ENCODE measurements at places on chromosomes 3 and 15.

DNA sequence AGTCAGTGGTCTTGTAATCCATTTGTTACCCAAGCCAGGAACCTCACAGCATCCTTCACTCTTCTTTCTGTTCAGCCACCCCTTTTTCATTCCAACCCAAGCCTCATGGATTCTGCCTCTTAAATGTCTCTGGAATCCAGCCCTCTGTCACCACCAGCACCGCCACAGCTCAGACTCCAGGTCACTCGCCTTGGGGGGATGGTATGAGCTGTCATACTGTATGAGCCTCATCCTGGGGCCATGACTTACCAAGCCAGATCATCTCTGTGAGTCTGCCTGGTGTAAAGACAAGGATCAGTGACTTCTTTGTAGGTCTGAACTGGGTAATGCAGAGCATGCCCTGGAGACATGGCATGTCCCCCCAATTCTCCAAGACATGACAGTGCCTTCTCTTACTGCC is 79.6 kb downstream of the PGPEP1L start:
- DNase-seq = no peak

GRCh38 chr15:40272485-40273056 is 10.3 kb downstream of the ANKRD63 start:
- no peak for DNase-seq

- DNase-seq = no peak
Observed at GRCh38 chr3:39146083-39146501, 7.3 kb downstream of the CSRNP1 start.

GRCh38 chr15:58605931-58606530 is 143.5 kb downstream of the ADAM10 start:
- DNase-seq = no peak

GRCh38 chr3:114595522-114596028 is 301.7 kb downstream of the TIGIT start:
- DNase-seq = no peak

DNA sequence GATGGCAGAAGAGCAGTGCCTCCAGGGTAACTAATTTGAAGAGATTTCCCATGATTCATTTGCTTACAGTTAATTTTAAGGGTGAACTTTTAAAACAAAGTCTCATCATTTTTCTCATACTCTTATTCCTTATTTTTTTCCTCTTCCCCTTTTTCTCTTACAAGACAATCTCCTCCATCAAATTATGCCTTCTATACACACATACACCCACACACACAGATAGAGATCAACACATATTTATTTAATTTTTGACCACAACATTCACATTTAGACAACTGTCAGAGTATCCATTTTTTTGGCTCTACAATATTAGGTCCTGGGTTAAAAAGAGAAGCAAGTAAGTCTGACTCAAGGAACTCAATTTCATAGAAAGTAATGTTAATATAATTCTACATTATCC is 37.6 kb downstream of the AAGAB start:
- no peak for DNase-seq

DNA sequence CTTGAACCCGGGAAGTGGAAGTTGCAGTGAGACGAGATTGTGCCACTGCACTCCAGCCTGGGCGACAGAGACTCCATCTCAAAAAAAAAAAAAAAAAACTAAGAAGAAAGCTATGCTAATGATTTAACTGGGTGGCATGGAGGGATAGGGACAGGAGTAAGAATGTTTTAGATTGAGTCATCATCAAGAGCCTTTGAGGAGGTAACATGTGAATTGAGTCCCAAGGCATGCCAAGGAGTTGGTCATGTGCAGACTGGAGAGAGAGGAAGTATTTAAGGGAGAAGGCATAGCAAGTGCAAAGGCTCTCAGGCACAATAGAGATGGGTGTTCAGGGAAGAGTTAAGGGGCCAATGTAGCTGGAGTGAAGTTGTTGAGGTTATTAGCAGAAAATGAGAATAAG is 9.1 kb downstream of the BNC1 start:
- no peak for DNase-seq

DNA sequence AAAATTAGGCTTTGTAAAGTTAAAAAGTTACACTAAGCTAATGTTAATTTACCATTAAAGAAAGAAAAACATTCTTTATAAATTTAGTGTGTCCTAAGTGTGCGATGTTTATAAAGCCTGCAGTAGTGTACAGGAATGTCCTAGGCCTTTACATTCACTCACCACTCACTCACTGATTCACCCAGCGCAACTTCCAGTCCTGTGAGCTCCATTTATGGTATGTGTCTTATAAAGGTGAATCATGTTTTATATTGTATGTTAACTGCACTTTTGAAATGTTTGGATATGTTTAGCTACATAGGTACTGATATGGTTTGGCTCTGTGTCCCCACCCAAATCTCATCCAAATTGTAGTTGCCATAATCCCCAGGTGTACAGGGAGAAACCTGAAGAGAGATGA is 549.7 kb upstream of the EPHA6 start:
- DNase-seq = no peak

DNA sequence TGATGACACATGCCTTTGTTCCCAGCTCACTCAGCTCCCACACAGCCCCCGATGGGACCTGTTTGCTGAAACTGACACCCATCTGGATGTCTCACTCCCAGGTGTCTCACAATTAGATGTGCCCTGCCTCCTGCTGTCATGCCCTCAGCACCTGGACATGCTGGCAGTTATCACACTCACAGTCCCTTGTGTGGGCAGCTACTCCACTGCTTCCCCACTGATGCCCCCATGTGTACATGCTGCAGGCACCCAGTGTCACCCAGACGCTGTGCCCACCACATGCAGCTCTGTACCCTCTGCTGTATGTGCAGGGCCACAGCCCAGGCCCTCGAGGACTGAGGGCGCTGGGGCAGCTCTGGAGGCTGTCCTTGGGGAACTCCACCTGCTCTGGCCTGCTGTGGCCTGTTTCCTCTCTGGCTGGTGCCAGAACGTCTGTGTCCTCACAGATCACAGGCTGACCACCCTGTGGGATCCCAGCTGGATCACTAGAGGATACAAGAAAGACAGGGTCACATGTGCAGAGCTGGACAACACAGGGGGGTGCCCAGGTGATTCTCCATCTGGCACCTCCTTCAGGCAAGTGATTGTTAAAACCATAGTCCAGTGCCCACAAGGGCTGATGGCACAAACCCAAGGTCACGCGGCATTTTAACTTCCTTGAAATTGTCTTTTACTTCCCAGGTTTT is 14.0 kb downstream of the C3orf22 start:
- DNase-seq = no peak

DNA sequence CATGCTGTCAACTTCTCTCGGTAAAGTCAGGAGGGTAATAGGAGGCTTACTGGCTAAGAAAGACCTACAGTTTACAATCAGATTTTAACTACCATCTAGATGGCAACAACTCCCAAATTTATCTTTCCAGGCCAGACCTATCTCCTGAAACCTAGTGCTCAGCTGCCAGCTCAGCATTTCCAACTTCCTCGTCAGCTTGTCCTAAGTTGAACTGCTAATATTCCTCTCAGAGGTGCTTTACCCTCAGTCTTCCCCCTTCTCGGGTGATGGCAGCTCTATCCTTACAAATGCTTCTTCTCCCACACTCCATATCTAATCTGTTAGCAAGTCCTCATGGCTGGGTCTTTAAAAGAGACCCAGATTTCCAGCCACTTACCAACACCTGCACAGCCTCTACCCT is 36.9 kb upstream of the UBE2E2 start:
- DNase-seq = no peak

All from CD4-positive, alpha-beta memory T cell (primary cell).